Activated naive CD4-positive, alpha-beta T cell treated with anti-CD3 and anti-CD28 coated beads, Interleukin-2, amount 50 U/mL, for 72 hours (primary cell): ENCODE measurements at places on chromosomes 3 and 15. TPM values are rescaled to one million over a fixed set of nuclear protein-coding genes. Genes with fewer than 3 reads are reported as not detected.

- no peak for DNase-seq
Observed at GRCh38 chr15:67026610-67026967, 38.8 kb upstream of the SMAD3 start.

SKOR1 gene
- total RNA-seq, result 0.16 TPM

DNA sequence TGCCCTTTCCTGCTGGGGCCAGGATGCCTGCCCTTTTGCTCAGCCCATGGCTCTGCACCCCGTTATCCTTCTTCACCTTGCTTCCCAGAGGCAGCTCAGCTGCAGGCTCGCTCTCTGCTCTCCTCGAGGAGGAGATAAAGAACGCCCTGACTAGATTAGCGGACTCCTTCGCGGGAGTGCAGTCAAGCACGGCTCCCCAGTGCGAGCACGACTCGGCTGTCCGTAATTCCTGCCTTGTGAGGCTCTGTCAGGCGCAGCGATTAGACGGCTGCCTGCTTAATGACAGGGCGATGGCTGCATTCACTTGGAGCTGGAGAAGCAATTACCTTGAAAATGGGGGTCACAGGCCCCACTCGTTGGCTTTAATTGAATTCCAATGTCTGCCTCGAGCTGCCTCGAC, 25.9 kb downstream of the TLE3 start:
- no peak for DNase-seq

DNA sequence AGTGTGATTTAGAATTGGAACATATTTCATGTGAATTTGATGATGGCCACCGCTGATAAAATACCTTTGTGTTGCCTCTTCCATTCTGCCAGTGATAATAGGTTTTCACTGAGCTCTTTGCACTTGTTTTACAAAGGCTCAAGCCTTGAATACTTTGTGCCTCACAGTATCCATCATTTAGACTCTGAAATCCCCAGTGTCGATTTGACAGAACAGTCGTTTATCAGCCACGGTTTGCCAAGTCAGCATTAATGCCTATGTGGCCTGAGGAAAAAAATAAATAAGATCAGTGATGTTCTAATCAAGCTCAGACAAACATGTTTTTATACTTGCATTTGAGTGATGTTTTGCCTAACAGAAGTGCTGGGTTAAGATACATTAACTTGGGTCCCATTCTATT, 399.1 kb downstream of the RBMS3 start:
- no peak for DNase-seq

GRCh38 chr3:190089711-190090110, 31.0 kb downstream of the P3H2 start:
- no peak for DNase-seq

INO80 gene
- 22.9 TPM for total RNA-seq

- no peak for DNase-seq
Observed at GRCh38 chr15:35928847-35929246, 382.9 kb upstream of the DPH6 start.

GRCh38 chr15:71182522-71182921, 67.3 kb downstream of the THSD4 start:
- DNase-seq, result no peak

DNA sequence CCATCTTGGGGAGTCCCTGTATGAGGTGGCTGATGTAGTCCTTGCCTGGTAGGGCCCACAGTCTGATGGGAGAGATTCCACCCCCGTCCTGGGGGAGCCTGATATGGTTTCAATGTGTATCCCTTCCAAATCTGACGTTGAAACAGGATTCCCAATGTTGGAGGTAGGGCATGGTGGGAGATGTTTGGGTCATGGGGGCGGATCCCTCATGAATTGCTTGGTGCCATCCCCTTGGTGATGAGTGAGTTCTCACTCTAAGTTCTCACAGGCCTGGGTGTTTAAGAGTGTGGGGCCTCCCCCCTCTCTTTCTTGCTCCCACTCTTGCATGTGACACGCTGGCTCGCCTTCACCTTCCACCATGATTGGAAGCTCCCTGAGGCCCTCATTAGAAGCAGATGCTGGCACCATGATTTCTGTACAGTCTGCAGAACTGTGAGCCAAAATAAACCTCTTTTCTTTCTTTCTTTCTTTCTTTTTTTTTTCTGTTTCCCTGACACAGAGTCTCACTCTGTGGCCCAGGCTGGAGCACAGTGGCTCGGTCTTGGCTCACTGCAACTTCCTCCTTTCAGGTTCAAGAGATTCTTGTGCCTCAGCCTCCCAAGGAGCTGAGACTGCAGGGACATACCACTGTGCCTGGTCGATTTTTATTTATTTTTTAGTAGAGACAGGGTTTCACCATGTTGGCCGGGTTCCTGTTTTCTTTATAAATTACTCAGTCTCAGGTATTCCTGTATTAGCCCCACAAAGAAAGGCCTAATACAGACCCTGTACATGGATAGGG, 28.6 kb downstream of the ITGA11 start:
- no peak for DNase-seq

XYLB gene
- total RNA-seq, result 9.8 TPM

CPLX3 gene
- not detected for total RNA-seq

DNAH12 gene
- 0.04 TPM for total RNA-seq

DNA sequence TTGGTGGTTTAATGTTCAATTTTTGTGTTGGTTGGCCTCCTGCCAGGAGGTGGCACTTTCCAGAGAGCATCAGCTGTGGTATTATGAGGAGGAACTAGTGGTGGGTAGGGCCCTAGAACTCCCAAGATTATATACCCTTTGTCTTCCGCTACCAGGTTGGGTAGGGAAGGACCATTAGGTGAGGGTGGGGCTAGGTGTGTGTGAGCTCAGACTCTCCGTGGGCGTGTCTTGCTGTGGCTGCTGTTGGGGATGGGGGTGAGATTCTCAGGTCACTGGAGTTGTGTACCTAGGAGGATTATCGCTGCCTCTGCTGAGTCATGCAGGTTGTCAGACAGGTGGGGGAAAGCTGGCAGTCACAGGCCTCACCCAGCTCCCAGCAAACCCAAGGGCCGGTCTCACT, 187.1 kb downstream of the DPH6 start:
- DNase-seq, result no peak
